Mammary microvascular endothelial cell (primary cell): ENCODE measurements at places on chromosomes 5 and 9. TPM values are rescaled to one million over a fixed set of nuclear protein-coding genes. Genes with fewer than 3 reads are reported as not detected.

The PLAC8L1 gene
- not detected in 2 replicates for total RNA-seq

The GDA gene
- total RNA-seq = 2.7 TPM in 2 replicates

The KIF27 gene
- 0.73 and 0.79 TPM in 2 replicates for total RNA-seq

The CDH9 gene
- not detected in 2 replicates for total RNA-seq

The CCL27 gene
- not detected in 2 replicates for total RNA-seq

The MGAT1 gene
- 140 and 158 TPM in 2 replicates for total RNA-seq

The OR1Q1 gene
- not detected in 2 replicates for total RNA-seq

The SLC35D2 gene
- total RNA-seq = 26.3 and 28.9 TPM in 2 replicates

The VLDLR gene
- 0.93 and 1.4 TPM in 2 replicates for total RNA-seq

The SHOC1 gene
- not detected in 2 replicates for total RNA-seq

The CCDC152 gene
- 0.20 and 0.47 TPM in 2 replicates for total RNA-seq

The SIMC1 gene
- 5.5 and 8.5 TPM in 2 replicates for total RNA-seq

The SH3GL2 gene
- 0.07 TPM in 1 of 2 replicates, not detected in the other for total RNA-seq

The MZB1 gene
- not detected in 2 replicates for total RNA-seq

The SHISAL2B gene
- not detected in 2 replicates for total RNA-seq

The CNTNAP3B gene
- total RNA-seq = 19.0 and 22.2 TPM in 2 replicates

The LTC4S gene
- total RNA-seq = not detected in 2 replicates

The PCDHAC1 gene
- total RNA-seq = not detected in 2 replicates

The SPINK13 gene
- not detected in 2 replicates for total RNA-seq

The URM1 gene
- total RNA-seq = 52.2 and 57.4 TPM in 2 replicates

The PCDHGA6 gene
- 0.73 and 1.2 TPM in 2 replicates for total RNA-seq
